Stimulated activated CD4-positive, alpha-beta T cell treated with anti-CD3 and anti-CD28 coated beads, Interleukin-1b, Interleukin-23, amount 100 ng/mL, for 48 hours (primary cell): ENCODE measurements at places on chromosomes 4 and X.

DNA sequence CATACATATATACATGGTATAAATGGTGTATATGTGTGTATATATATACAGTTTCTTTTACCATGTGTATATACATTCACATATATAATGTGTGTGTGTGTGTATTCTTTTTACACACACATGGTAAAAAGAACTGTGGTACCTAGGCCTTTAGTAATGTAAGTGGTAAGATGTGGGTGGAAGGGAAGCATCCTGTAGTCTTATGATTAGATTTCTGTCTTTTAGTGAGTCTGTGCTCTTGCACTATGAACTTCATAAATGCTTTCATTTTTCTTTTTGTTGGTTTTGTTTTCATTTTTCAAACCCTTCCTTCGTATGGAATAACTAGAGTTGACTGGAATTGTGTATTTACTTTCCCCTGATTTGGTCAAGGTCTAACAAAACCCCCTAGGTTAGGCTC lies 12.1 kb downstream of the PABPC4L start:
- DNase-seq: no peak

DNA sequence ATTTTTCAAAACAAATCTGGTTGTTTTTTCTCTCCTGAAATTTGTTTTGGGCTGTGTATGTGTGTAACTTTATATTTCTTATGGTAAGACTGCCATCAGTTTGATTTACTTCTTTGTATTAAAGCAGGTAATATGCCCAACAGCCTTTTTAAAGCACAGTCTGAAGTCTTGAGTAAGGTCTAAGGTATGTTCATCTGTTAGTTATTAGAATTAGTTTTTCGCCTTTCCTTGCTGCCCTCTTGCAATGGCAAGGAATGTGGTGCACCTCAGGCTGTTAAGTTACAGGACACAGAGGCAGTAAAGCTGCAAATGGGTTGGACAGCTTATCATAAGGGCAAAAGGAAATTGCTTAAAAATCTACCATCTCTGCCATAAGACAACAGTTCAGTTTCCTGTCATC lies 71.8 kb downstream of the METTL14 start:
- DNase-seq: no peak

DNA sequence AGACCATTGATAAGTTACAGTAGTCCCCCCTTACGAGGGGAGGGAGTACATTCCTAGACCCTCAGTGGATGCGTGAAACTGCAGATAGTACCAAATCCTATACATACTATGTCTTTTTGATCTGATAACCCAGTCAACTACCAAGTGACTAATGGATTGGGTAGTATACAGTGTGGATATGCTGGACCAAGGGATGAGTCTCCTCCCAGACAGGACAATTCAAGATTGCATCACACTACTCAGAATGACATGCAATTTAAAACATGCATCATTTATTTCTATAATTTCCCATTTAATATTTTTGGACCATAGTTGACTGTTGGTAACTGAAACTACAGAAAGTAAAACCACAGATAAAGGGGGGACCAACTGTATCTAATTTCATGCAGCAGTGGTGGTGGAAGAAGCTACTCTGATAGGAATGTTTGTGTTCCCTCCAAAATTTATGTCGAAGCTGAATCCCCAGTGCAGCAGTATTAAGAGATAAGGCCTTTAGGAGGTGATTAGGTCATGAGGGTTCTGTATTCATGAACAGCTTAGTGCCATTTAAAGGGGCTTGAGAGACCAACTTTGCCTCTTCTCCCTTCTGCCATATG lies 11.9 kb downstream of the HADH start:
- no peak for DNase-seq

GRCh38 chr4:156756118-156756517 lies 215.5 kb downstream of the PDGFC start:
- DNase-seq: no peak

DNA sequence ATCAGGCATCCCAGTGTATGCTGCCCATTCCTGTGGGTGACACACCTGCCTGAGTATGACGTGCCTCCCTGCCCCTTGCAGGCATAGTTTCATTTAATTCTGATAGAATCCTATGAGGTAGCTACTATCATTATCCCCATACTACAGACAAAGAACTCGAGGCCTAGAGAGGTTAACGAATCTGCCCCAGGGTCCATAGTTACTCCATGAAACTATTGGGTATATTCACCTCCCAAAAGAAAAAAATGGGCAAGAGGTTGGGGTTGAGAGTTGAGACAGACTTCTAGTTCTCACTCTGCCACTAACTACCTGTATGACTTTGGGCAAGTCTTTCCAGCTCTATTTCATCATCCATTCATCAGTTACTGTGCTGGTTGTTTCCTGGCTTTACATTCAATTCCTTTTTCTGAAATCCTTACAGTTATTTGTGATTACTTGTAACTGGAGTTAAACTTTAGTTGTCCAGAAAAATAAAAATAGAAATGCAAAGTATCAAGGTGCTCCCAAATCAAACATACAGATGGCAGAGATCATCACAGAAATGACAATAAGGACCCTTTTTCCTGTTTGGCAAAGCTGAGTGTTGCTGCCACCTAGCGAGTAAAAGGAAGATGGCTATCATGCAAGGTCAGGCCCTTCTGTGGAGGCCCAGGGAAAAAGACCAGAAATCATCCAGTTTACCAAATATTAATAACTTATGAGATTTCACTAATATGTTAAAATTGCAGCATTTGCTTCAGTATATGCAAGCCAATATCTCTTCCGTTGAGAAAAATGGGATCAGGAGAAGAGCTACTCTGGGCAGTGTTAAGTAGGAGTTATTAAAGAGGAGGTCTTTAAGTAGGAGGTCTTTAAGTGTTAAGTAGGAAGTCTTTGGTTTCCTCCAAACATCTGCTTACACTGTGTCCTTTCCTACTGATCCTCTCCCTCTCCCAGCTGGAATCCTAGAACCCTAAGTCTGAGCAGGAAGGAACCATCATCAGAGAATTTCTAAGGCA lies 17.1 kb upstream of the MAP7D3 start:
- DNase-seq: peak; percentile 26

DNA sequence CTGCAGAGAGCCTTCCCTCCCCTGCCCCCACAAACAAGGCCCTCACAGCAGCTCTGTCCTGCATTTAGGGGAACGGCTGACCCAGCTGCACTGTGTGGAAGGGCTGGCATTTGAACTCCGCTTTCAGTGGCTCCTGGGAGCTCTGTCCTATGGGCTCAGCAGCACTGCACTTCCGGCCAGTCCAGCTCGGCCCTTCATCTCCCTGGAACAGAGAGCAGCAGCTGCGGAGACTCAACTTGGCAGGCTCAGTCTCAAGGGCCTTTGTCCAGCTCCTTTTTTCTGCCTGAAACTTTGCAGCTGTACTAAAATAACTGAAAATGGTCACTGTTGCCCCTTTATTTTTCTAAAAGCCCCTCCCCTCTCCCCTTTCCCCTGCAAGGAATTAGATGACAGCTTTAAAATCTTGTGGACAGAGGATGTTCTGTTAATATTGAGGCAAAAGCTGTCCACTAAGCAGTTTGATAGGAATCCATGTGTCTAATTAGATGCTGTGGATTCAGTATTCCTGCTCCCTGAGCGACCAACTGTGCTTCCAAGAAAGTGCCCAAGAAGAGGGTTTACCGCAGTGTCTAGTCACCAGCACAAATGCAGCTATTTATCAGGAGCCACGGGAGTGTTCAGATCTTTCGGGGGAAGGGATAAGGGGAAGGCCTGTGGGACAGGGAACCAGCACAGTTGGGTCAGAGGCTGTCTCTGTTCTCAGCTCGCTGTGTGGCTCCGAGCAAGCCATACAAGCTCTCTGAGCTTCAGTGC lies 133.1 kb downstream of the AFAP1 start:
- no peak for DNase-seq

GRCh38 chr4:42633605-42634388 lies 23.1 kb downstream of the ATP8A1 start:
- DNase-seq: no peak

DNA sequence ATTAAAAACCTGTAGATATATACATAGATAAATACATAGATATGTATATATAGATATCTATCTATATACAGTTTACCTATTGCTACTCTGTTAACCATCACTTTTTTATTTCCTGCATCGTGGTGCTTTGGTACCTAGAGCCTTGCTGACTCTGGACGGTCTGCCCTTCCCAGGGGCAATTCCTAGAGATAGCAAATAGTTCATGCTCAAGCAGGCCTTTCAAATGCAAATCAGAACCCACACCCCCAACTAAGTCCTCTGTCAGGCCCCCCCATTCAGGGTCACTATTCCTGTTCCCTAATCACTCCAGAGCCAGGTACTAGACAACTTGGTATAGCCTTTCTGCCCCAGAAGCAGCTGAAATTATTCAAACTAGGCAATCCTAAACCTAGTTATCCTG lies 273.5 kb upstream of the ADGRL3 start:
- no peak for DNase-seq

DNA sequence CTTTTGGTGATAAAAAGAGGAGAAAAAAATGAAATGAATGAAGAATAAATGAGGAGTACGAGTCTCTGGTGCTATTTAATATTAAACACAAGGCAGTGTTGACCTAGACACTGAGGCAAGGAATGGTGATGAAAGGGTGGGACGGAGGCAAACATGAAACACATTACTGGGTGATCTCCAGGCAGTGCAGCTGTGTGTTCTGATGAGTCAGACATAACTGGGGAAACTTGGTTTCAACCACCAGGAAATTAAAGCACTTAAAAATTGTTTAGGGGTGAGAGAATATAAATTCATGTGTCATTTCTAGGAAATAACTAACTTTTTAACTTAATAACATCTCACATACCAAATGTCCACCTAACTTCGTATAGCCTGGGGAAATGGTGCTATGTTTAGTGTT lies 19.7 kb upstream of the CXCL6 start:
- DNase-seq: no peak

- peak; percentile 19 for DNase-seq
Measured at GRCh38 chr4:75555294-75556164, at the start of gene ODAPH. Gene ODAPH, plus strand, starts transcription at chr4:75556066. Its CDS starts 17 bp downstream, at chr4:75556083.

- no peak for DNase-seq
Measured at GRCh38 chr4:146033149-146033548, 94.5 kb upstream of the ZNF827 start.

GRCh38 chr4:92636038-92636806 lies 332.5 kb downstream of the GRID2 start:
- DNase-seq: no peak

DNA sequence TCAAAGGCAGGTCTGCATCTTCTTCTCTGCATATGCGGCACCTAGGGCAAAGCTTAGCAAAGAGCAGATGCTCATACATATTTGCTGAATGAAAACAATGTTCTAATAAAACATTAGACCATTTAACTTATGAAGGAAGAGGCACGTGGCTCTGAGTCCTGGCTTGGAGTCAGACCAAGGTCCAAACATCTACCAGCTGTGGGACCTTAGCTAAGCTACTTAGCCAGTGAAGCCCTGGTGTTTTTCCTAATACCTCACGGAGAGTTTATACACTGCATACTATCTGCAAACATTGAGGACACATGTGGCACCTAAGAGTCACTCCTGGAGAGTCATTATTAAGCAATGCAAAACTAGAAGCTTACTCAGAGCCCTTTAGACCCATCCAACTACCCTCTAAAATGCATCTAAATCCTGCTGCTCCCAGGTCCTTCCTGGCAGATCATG lies 9.0 kb downstream of the PDGFC start:
- no peak for DNase-seq

DNA sequence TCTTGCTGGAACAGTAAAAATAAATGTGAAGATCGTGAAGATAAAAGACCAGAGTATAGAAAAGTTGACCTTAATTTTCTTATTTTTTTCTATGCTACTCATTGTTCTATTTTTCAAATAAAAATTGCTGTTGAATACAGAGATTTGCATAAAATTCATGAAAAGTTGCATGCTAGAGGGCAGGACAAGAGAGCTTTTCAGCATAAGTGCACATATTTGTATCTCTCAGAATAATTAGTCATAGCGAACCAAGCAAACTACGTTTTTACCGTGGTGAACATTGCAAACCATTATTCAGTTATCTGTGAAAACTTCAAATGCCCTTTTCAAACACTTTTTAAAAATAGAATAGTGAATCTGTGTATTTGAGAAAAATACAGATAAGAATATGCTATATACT lies 26.4 kb upstream of the AFF2 start:
- no peak for DNase-seq
